ENCODE measurements at places on chromosomes 12 and 14.
A peak's percentile ranks its signal among the peaks of the same experiment; 100 is the strongest.

DNA sequence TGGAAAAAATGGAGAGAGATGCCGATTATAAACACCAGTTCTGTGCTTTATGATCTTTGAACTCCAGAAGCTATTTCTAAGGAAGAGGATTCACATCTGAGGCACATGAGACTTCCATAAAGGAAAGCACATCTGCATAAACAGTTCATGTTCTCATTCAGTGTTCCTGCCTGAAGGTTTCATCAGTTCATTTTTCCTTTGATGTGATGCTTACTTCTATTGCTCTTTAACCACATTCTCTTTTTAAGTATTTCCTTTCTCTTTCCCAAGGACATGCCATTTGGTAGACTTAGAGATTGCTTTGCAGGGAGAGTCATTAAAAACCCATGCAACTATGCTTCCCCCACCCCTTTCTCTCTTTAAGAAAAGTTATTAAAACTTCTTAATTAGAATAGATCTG is 387.0 kb upstream of the FLRT2 start:
- DNase-seq, result no peak

DNA sequence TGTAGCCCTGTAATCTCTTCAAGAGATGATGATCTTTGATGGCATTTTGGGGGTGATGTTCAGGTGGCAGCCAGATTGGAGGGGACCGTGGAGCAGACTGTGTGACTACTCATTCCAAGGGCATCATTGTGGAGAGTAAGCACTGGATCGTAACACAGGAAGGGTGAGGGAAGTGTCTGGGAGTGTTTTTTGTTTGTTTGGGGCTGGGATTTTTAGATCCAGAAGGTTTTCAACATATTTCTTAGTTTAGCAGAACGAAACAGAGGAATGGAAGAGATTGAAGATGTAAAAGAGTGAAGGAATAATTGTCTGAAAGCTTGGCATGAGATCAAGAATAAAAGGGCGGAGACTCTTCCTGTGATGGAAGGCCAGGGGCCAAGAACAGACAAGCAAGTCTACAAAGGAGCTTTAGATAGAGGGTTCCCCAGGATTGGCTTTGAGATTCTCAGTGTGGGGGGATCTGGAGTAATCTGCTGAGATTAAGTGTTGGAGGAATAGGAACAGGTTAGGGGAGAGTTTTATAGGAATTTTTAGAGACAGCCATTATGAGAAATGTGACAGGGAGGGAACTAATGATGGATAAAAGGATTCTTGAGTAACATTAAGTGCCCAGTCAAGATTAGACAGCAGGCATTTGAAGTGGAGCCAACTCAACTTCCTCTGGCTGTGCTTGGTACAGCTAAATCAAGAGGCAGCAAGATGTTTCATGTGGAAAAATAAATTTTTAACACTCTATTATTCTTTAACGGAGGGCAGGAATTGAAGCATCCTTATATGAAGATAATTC is 79.7 kb upstream of the REP15 start:
- DNase-seq, result no peak

DNA sequence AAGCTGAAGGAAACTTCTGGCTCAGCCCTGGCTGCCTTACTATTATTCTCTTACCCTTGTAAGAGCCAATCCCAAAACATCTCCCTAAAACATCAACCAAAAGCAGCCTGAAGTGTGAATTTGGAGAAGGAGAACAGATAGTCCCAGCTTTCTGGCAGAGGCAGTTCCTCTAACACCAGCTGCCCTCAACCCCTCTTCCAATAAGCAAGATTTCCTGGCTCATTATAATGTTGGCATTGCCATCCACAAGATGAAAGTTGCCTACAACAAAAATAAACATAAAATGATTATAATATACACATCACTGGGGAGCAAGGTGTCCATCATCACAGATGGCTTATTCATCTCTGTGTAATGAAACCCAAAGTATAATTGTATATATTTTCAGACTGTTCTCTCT is 352.5 kb upstream of the CCDC196 start:
- no peak for DNase-seq

DNA sequence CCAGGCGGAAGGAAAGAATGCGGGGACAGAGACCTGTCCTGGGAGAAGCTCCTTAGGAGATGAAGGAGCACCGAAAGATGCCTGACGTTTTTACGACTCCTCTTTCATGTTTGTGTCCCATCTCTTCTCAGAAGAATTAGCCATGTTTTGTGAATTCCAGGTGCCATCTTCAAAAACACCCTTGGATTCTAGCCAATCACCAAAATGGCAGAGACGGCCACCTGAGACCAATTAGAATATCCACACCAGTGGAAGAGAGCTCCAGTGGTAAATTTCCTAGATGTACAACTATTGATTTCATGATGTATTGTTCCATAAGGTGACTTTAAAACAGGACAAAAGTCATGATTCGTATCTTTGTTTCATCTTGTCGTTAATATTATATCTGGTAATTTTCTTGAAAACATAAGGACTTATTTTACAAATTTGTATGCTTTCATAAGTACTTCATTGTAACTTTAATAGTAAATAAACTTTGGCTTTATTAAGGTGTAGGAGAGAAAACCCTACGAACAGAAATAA is 62.3 kb upstream of the NUDT4 start:
- DNase-seq, result no peak

DNA sequence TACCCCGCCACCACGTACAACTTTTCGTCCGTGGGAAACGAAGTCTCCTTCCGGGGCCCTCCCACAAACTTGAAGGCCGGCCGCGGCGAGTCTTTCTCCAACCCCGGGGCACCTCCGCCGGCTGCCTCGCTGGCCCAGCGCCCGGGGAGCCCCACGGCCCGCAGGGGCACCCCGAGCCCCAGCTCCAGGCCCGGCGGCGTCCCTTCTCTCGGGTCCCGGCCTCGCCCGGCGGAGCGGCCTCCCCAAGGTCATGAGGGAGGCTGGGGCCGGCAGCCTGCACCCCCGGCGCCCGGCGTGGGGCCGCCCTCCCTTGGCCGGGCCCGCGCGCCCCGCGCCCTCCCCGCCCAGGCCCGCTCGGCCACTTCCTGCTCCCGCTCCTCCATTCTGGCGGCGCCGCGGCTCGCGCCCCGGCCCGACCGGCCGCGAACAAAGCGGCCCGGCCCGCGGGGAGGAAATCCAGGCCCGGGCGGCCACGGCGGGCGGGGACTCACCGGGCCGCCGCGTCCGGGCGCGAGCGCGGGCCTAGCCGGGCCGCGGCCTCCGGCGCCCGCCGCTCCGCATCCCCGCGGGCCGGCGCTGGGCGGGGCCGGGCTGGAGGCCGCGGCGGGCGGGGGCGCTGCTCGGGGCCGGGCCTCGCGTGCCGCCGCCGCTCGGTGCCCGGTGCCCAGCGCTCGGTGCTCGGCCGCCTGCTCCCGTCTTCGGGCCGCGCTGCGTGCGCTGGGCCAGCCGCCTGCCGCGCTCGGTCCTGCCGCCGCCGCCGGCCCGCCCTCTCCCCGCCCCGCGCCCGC is at the start of gene AKT1:
Gene AKT1, minus strand, starts transcription at position 756 of the 788 bp plus-strand sequence. CDS start 3,105 bp downstream, outside the sequence.
- peak; percentile 59 for DNase-seq

DNA sequence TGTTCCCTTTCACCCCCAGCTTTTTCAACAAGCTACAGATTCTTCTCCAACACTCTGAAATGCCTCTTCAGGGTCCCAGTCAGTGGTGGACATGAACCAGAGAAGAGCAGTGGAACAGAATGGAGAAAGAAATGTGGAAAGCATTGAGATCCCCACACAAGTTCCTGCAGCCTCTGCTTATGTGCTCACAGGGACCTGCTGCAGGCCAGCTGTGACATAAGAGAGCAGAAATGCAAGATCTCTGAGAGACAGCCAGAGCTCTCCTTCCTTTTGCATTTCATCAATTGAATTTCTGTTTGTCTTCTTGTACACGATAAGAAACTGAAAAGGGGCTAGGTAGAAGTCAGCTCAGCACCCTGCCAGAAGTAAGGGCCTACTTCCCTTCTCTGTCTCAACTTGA is 6.2 kb downstream of the MDM1 start:
- no peak for DNase-seq

DNA sequence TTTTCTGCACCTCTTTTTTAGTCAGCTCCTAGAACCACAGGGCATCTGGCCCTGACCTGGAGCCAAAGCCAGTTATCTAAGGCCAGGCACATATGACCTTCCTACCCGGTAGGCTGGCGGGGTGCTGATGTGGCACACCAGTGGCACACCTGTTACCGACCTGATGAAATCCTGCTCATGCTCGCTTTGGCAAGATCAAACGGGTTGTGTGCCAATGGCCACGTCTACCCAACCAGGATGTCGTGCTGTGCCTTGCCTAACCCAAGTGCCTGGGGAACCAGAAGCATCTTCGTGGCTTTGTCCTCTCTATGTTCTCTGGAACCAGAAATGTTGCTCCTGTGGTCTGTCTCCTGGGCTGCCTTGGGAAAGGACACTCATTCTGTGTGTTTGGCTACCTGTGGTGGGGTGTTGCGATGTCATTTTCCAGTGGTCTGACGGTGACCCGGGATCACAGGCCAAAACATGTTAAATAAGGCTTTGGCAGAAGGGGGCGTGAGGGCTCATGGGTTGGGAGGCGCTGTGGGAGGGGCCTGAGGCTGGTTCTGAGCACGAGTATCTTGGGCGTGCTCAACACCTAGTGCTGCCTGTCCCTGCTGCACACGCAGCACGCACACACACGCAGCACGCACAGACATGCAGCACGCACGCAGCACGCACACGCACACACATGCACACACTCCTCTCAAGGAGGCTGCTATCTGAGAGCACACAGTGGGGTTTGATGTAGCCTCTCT is 27.9 kb downstream of the CCNK start:
- peak; percentile 12 for DNase-seq

GRCh38 chr12:58249610-58250009 is 308.2 kb downstream of the ATP23 start:
- no peak for DNase-seq

GRCh38 chr12:112979041-112979680 is 842 bp downstream of the OAS2 start:
- DNase-seq, result peak; percentile 59

DNA sequence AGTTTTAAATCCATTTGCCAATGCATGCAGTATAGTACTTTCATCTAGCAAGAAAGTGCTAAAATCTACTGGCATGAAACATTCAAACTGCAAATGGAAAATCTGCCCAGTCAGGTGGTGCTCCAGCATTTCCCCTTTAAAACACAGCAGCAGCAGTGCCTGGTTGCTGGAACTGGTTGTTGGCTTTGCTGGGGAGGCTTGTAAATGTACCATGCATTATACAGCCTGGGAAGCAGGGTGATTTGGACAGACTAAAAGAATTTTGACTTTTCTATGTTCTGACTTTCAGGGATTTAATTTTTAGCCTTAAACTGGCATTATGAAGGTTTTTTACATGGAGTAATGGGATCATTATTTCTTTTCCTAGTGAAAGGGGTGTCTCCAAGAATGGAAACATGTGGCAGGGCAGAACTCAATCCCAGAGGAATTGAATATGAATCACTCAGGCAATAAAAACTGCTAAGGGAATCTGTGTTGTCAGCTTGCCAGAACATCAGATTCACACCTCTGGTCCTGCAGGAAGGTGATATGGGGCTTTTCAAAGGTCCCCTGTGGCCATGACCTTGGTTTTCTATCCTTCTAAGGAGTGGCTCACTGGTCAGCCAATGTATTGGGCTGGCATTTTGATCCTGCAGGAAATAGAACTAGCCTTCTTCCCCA is 9.0 kb upstream of the PAX9 start:
- DNase-seq, result no peak

DNA sequence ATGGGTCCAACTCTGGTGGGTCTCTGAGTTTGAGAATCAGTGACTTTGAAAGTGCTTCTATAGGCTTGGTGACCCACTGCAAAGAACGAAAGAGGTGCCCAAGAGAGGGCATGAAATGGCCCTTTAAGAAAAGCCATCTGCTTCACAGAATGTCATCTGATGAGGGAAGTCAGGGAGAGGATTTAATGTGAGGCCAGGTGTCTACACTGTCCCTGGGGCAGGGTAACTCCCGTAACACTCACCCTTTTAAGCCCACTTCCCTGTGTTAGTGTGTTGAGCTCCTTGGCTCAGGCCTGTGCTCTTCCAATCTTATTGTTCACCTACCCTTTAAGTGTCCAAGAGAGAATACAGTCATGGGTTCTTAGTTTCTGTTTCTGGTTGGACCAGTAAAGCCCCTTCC is 16.4 kb upstream of the SRSF5 start:
- DNase-seq, result no peak

DNA sequence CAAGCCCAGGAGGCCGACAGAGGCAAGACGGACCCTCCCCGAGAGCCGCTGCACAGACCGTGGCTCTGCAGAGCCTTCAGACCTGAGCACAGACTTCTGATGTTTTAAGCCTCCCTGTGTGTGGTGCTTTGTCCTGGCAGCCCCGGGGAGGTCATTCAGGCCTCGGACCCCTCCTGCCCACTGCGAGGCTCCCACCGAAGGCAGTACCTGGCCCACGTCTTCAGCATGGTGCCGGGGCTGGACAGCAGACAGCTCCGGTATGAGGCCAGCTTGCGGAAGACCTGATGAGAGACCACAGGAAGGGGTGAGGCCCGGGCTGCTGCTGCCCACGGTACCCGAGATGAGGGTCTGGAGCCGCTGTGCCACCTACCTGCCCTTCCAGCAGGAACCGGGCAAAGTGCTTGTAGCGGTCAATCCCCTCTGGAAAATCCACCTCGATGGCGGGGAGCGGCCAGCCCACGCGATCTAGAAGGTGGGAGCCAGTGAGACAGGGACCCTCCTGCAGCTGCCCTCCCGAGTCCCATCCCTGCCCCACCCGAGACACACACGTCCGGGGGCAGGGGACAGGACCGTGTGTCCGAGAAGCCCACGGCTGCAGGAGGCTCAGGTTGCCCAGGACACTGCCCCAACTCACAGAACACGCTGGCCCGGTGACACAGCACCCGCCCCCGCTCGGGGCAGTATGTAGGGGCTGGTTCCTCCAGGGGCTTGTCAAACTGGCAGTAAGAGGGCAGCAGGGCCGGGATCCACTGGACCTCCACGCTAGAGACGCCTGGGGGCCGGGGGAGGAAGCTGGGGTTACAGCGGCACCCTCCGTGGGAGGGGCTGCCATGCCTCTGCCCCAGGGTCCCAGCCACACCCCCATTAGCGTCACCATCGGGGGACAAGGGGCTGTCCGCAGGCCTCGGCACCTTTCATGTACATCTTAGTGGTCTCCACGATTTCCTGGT is 35.6 kb upstream of the UBC start:
- DNase-seq, result no peak

GRCh38 chr12:124464062-124464461 is 103.3 kb downstream of the NCOR2 start:
- DNase-seq, result no peak

DNA sequence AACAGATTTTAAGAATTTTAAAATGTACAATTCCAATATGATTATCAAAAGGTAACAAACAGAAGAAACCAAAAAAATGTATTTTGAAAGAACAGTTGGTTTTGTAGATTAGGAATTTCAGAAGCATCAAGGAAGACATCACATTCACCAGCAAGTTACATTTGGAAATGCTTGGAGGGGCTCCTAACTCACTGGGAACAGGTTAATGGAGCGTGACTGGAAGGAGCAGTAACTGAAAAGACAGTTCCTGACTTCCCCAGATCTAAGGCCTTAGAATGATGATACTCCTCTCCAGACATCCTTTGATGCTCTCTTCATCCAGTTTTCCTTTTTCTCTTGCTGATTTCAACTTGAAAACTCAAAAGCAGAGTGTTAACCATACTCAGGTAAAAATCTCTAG is 220.0 kb upstream of the EGLN3 start:
- no peak for DNase-seq

Measured in activated T-cell treated with anti-CD3 and anti-CD28 coated beads, Interleukin-2, amount 50 U/mL, for 48 hours (primary cell).